ENCODE measurements at places on chromosomes 13 and 19. TPM values are rescaled to one million over a fixed set of nuclear protein-coding genes. Genes with fewer than 3 reads are reported as not detected.

GSX1 gene
- not detected for polyA plus RNA-seq

ACER1 gene
- not detected for polyA plus RNA-seq

DNA sequence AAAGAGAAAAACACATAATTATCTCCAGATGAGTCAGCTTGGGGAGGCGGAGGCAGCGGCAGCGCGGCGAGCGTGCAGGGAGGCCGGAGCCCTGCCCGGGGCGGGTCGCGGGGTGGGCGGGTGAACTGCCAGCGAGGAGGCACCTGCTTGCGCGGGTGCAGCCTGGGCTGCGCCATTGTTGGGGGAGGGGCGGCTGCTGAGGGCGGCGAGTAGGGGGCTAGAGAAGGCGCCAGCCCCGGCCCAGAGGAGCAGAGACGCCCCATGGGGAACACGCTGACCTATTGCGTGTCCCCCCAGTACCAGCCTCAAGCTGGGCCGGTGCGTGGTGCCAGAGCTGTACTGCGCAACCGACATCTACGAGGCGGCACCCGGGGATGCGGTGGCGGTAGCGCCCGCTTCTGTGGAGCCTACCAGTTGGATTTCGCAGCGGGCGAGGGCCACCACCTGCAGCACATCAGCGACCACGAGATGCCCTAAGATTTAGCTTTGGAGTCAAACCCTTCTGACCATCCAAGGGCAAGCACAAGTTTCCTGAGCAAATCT is 16.7 kb downstream of the ZNF100 start:
- DNase-seq, result no peak
- peaks cover 37% of the 10 kb centered on the region for H3K36me3 ChIP-seq

DNA sequence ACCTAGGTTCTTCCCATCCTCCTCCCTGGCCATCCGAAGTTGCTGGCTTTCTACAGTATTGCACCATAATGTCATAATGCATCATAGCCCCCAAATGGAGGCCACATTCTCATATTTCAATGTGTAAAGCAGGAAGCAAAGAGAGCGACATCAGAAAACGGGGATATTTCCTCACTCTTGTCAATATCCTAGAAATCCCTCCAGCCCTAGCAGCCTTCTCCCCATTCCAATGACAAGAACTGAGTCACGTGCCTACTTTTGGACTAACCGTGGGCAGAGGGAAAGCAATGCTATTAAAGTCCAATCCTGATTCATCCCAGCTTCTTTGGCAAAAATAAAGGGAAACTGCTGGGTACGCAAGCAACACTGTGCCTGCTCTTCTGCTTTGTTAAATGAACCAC is 4.3 kb upstream of the RAP2A start:
- no peak overlapping the region for H3K27ac ChIP-seq
- H3K4me3 ChIP-seq, result no peak overlapping the region
- H3K27me3 ChIP-seq, result peaks cover 10% of the 10 kb centered on the region
- peaks cover 15% of the 10 kb centered on the region for H3K4me1 ChIP-seq
- H3K36me3 ChIP-seq, result no peaks in the 10 kb centered on the region

DNA sequence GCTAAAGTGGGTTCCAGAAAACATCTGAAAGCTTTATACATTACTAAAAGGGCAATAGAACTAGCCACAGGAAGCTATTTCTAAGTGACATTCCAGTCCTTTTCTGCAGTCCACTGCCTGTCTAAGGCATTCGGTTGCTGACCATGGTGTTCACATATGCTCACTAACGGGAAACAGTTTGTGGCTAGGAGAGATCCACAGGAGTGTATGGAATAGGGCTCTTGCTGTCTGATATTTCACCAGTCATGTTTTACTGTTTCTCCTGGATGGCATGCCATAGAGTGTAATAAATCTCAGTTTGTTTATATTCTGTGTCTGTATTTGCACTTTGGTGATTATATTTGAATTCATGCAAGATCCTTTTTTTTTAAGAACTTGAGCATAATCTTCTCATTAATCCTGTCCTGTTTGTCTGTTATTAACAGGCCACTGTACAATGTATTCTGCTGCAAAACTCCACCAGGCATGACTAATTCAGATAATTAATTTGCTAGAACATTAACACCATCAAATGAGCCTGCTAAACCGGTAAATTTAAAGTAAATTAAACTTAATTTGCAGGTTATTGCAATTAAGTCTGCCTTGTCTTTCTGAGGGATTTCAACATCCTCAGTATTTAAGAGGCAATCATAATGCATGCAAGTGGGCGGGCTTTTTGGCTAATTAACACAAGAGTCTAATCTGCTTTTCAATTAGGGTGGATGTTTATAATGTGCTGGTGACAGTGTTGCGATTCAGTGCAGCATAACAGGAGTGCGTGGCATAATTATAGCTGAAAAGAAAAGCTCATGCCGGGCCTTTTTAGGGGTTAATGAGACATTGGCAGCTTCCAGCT is 201.3 kb downstream of the POU4F1 start:
- no peak overlapping the region for H3K27ac ChIP-seq
- H3K4me1 ChIP-seq, result peaks cover 5% of the 10 kb centered on the region
- H3K27me3 ChIP-seq, result peaks cover 11% of the 10 kb centered on the region
- no peaks in the 10 kb centered on the region for H3K36me3 ChIP-seq
- no peak overlapping the region for H3K4me3 ChIP-seq

All from naive B cell (primary cell).